ENCODE measurements at places on chromosomes 2 and 18.

DNA sequence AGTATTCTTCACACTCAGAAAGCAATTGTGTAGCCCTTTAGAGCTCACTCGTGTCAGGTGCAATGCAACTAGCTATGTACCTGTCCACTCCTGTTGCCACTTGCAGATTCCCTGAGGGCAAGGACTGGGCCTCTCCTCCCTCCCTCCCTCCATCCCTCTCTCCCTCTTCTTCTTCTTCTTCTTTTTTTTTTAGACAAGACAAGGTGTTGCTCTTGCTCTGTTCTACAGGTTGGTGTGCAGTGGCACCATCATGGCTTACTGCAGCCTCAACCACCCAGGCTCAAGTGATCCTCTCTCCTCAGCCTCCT lies 119.7 kb downstream of the ACKR3 start:
- no peak for DNase-seq

- no peak for DNase-seq
These were observed 27.2 kb downstream of the MARCO start for GRCh38 chr2:118968961-118969733.

GRCh38 chr18:2901423-2901985 lies 54.7 kb downstream of the EMILIN2 start:
- no peak for DNase-seq

GRCh38 chr18:10518595-10519255 lies 7.1 kb upstream of the NAPG start:
- no peak for DNase-seq

- DNase-seq: no peak
These were observed 702.2 kb downstream of the ERBB4 start for GRCh38 chr2:211836409-211836808.

GRCh38 chr2:80621656-80622055 lies 317.1 kb upstream of the LRRTM1 start:
- DNase-seq: no peak

- no peak for DNase-seq
These were observed 103.8 kb upstream of the CCDC150 start for GRCh38 chr2:196535742-196536141.

DNA sequence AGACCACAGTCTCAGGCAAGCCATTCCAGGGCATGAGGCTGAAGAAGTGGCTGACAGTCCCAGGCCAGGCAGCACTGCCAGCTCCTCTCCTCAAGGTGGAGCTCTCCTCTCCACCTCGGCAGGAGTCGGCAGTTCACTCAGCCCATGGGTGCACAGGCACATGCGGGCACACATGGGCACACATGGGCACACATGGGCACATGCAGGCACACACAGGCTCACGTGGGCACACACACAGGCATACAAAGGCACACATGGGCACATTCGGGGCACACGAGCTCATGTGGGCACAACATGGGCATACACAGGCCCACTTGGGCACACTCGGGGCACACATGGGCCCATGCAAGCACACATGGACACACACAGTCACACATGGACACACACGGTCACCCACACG lies 65.3 kb upstream of the TAF1B start:
- DNase-seq: no peak

GRCh38 chr18:54267701-54268100 lies 1.6 kb upstream of the POLI start:
- no peak for DNase-seq

GRCh38 chr2:120485096-120485495 lies 139.2 kb downstream of the INHBB start:
- no peak for DNase-seq

DNA sequence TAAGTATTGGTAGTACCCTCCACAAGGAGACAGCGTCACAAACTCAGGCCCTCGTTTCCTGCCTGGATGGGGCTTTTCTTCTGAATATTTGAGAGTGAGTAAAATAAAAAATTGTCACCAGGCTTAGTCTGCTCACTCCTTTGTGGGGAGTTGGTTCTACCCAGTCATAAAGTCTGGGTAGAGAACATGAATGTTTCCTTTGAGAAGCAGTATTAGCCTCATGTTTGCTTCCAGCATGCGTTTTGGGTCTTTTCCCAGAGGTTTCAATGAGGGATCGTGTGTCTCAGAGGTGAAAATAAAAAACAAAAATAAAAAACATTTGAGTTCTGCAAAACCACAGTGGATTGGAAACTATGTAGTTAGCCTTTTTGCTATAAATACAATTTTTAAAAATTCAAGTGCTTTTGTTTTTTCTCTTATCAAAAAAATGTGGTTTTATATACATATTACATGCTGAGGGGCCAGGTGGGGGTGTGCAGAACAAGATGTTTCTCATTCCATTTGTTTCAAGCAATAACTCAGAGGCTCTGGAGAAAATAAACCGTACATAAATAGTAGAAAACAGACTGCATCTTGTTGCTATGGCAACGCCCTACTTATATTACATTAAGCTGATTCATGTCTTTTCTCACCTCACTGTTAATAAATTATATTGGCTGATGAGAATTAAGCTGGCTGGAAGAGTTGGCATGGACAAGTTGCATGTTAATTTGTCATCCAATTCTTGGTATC lies 225.4 kb upstream of the FBXO11 start:
- no peak for DNase-seq

DNA sequence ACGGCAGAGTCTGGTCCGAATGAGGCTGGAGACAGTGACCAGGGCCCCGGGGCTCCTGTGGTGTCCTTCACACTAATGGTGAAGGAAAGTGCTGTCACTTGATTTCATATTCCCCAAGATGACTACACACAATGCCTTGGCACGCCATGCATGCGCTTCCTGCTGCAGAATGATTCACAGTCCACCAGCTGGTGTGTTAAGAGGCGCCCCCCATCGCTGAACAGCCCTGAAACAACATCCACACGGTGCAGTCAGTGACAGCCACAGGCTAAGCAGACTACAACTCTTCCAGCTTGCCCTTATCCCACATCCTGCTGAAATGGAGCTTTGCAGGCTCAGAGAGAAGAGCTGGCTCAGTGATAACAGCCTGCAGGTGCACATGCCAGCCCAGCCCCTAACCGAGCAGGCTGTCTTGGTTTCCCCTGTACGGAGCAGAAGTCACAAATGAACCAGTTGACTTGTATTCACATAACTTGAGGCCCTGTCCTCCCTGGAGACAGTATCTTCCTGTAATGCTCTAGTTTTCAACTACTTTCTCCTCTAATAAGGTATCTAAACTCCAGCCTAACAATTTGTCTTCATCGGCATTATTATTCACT lies 24.3 kb upstream of the CDH20 start:
- DNase-seq: no peak

- DNase-seq: no peak
These were observed 49.9 kb downstream of the KCNIP3 start for GRCh38 chr2:95346738-95347671.

- DNase-seq: no peak
These were observed 7.1 kb upstream of the OR6B2 start for GRCh38 chr2:240037358-240037757.

- DNase-seq: no peak
These were observed 114.5 kb downstream of the METTL8 start for GRCh38 chr2:171319164-171319810.

- no peak for DNase-seq
These were observed 21.6 kb downstream of the KCNG2 start for GRCh38 chr18:79819064-79819967.

- no peak for DNase-seq
These were observed 527.7 kb downstream of the TNS1 start for GRCh38 chr2:217475101-217475500.

DNA sequence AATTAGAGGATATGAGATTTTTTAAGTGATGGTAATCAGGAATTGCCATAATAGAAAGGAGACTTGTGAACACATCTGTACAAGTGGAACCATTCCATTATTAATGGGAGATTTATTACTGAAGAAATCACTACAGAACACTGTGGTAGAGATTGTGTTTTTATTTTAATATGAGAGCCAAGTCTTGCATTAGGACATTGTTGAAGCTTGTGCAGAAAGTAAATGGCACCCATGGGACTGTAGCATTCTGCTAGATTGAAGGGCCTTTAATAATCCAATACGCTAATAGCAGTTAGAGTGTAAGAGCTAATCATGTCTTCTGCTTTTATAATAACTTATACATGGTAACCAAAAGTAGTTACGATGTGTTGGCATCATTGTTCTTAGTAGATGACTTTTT lies 83.6 kb downstream of the VRK2 start:
- no peak for DNase-seq

GRCh38 chr18:79496237-79496977 lies 100.7 kb downstream of the NFATC1 start:
- DNase-seq: no peak

DNA sequence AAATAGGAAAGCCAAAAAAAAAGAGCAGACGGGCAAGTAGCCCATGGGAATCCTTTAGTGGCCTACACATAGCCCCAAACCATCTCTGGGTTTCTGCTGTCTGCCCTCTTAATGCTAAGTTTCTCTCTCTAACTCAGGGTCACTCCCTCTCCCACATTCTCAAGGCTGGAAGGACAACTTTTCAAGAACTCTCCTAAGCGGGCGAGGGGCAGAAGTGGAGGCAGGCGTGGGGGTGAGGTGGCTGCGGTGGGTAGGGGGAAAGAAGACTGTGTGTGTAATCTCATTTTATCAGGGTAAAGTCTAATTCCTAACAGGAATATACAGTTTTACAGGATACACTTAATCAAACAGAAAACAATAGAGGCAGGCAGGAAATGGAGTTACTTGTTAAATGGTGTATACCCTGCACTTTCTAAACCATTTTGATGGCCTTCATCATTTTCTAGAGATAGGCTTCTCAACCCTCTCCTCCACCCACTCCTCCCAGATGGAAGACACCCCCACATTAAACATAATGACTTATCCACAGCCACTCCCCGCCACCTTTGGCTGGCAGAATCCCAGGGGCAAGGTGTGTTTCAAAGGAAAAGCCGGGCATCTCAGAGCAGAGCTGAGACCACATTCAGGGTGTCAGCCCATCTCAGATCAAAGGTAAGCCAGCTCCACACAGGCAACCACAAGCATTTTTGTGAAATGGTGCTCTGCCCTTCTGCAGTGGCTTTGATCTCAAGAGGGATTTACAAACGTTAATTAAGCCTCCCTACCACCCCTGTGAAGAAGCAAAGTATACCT lies 6.8 kb downstream of the SMAD7 start:
- DNase-seq: no peak

DNA sequence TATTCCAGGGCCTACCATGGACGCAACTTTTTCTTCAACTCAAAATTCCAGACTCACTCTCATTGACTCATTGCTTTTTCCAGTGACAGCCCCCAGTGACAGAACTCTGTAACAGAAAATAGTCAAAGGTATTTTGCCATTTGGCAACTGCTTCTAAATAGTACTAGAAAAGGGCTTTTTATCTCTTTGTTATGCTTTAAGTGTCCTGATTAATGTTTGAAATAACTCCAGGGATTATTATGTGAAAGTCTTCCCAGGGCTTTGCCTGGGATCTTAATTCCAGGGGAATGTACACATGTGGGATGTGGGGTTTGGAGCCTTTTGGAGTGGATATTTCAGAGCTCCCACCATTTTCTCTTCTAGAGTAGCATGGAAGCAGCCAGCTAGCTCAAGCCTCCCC lies 198.8 kb downstream of the KCNS3 start:
- no peak for DNase-seq

- no peak for DNase-seq
These were observed 89.5 kb upstream of the HNRNPA3 start for GRCh38 chr2:177123048-177123447.

- DNase-seq: no peak
These were observed 68.0 kb downstream of the BOLA3 start for GRCh38 chr2:74079522-74080341.

DNA sequence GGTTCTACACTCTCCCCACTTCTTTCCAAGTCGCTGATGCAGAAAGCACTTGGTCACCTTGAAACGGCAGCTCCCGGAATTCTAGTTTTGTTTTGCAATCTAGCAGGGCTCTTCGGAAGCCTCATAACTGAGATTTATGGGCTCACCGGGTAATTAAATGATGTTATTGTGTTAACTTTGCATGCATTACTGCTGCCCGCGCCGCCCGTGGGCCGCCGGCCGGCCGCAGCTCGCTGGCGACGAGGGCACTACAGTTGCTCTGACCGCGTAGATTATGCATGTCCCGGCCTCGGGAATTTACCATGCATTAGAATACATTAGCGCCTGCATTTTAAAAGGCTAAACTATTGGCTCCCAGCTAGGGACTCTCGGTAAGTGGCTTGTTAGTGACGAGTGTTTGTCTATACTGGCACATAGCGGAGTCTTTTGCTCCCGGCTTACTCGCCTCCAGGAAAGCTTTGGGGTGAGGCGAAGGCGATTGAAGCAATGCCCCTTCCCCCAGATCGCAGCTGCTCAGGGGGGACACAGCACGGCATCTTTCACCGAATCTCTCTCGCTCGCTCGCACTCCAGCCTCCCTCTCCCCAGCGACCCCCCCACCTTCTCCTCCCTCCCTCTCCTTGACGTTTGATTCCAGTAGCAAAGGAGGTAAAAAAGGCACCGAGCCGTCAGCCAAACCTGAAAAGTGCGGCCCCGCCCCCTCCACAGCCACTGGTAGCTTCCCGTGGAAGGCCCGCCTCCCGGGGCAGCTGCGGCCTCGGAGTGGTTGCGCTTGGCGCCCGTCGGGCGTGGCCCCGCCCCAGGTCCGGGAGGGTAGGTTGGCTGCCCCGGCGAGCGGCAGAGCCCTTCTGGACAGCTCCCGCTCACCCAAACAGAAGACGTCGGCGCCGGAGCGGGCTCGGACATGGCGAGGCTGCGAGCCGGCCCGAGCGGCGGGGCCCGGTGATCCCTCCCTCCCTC lies at the start of gene ONECUT2:
ONECUT2 (plus strand) TSS at position 839 of the 959 bp plus-strand sequence. CDS start 343 bp downstream, outside the sequence.
- DNase-seq: peak; percentile 32

GRCh38 chr2:128263902-128264331 lies 54.8 kb downstream of the HS6ST1 start:
- DNase-seq: no peak

- DNase-seq: no peak
These were observed 156.7 kb downstream of the SLC4A3 start for GRCh38 chr2:219784178-219784577.
